ENCODE measurements at places on chromosomes 5 and 9.
A peak's percentile ranks its signal among the peaks of the same experiment; 100 is the strongest.

DNA sequence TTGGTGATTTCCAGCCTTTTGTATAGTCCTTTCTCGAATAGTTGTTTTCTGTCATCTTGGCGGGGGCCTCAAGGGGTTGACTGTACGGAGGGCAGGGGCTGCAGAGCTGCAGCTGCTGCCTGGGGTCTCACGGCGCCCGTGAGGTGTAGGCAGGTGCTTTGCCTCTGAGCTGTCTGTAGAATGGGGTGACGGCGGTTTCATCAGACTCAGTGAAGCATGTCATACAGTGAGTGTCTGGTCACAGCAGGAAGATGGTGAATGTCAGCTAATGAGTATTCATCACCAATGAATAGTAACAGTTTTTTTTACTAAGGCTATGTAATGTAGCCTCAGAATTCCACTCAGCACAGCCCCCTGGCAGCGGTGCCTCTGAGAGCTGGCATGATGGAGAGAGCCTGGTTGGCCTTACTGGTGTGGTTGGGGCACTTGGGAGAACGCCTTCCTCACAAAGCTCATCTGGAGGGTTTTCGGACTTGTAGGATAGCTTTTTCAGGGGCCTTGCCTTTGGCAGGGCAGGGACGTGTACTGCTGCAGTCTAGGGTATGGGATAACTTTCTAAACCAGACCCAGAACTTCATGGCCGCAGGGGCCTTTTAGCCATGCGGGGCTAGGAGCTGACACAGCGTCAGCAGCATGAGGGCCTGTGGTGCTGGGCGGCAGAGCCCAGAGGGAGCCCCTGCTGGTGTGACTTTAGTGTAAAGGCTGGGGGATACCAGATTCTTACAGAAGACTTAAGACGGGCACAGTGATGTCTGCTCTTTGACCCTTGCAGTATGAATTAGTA lies 15.0 kb downstream of the TENT4A start:
- no peak for DNase-seq

- DNase-seq: no peak
Measured at GRCh38 chr5:57179262-57180200, 5.7 kb downstream of the GPBP1 start.

DNA sequence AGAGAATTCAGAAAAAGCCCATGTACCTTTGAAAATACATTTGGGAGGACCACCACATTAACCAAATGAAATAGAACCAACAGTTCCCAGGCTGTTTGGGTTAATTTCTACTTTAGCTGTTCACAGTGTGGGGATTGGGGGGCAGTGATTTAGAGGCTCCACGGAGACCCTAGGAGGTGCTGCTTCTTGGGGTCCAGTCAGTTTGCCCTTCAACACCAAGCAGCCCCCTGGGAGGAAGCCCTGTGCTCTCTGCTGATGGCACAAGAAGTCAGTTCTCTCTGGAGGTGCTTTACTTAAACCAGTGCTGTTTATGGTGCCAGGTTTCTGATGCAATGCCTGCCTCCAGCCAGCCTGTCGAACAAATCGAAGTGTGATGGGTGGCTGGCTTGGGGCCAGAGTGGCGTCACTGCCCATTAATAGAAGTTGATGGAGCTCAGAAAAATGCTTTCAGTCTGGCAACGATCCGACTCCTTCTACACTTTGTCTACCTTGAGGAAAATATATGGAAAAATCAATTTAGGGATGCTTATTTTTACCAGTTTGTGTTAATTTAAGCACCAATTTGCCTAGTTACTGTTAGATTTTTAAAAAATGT lies 134.0 kb downstream of the SNX18 start:
- peak; percentile 19 for DNase-seq

DNA sequence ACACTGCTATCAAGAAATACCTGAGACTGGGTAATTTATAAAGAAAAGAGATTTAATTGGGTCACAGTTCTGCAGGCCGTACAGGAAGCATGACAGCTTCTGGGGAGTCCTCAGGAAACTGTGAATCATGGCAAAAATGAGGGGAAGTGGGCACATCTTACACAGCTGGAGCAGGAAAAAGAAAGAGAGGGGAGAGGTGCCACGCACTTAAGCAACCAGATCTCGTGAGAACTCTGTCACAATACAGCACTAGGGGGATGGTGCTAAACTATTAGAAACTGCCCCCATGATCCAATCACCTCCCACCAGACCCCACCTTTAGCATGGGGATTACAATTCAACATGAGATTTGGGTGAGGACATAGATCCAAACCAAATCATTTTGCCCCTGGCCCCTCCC lies 105.5 kb upstream of the CPLX2 start:
- DNase-seq: no peak

GRCh38 chr5:142725231-142726187 lies 39.6 kb upstream of the FGF1 start:
- no peak for DNase-seq

- no peak for DNase-seq
Measured at GRCh38 chr9:92289708-92290390, 3.6 kb downstream of the IARS1 start.

DNA sequence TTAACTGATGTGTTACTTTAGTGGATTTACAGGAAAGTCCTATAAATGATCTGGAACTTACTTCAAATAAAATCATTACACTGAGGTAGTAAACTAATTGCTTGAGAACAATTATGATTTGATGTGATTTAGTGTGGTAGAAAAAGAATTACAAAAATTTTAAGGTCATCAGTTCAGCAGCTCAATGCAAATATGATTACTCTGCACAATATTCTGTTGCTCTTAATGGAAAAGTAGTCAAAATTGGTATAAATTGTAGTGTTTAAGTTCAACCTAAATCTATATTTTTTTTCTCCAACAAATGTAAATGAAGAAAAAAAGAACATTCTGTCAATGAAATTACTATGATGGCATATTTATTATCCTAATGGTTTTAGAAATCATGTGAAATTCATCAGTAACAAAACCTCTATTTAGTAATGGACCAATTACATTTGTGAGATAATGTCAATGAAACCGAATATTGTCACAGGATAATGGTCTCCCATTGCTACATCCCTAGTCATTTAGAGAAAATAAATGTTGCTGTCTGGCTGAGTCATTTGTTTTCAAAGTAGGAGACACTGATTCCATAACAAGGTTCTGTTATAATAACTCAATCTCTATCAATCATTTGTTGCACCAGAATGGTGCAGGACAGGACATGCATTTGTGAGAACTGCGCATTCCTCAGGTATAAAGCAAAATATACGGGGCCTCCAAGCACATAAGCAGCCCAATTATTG lies 177.1 kb downstream of the NFIB start:
- DNase-seq: no peak

GRCh38 chr5:179816401-179816795 lies 4.3 kb upstream of the SQSTM1 start:
- no peak for DNase-seq

- DNase-seq: peak; percentile 30
Measured at GRCh38 chr5:134145779-134146581, 30.8 kb downstream of the SKP1 start.

DNA sequence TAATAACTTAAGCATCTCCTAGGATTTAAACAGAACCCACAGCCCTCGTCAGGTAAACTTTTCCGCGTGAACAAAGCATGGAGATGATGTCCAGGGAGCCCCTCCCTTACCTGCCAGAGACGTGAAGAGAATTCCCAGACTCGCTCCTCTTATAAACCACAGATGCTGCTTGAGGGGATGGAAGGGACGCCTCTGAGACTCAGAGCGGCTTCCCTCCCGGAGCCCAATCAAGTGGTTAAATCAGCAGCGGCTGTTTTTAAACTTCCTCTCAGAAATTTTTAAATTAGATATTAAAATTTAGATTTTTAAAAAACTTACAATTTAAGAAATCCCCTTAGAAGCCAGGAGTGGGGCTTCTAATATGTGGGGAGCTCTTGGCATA lies 71.8 kb downstream of the RAPGEF1 start:
- no peak for DNase-seq

DNA sequence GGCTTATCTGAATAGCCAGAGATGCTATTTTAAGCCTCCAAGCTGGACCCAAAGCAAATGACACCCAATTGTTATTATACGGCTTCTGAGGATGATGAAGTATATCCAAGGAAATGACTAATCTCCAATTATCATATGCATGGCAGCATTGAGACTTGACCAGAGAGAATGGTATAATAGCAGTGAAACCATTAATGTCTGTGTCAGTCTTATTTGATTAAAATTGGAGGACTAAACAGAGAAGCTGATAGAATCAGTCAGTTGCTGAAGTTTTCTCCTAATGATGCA lies 200.5 kb downstream of the EFNA5 start:
- DNase-seq: no peak

- no peak for DNase-seq
Measured at GRCh38 chr9:120259100-120259499, 320.9 kb downstream of the CDK5RAP2 start.

DNA sequence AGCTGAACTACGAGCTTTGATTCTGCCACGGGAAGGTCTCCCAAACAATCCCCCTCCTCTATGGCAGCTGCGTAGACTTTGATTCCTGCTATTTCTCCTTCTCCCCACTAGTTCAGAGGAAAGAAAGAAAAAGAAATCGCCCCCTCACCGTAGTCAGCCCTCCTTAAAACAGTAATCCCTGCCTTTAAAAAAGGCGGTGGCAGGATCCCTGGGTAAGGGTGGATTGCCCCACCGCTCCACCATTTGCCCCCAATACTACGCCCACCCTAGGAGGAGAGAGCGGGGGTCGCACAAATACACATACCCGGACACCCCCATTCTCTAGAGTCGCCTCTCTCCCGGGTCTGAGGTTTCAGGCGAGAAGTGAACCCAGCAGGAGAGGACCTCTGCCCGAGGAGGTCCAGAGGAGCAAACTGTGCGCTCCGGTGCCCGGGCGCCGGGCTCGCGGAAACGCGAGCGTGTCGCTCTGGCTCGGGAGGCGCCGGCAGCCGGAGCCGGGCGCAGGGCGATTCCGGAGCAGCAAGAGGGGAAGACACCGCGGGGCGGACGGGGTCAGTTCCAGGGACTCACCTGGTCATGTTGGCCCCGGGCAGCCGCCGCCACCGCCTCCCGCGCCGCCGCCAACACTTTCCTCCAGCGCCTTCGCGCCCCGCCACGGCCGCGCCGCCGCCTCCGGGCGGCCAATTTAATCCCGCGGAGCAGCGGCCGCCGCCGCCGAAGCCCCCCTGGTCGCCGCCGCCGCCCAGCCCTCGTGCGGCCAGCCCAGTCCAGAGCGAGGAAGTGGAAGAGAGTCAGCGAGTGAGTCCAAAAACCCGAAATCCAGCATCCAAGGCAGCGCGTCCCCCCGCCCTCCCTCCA lies 1057.7 kb upstream of the DMAC1 start:
- DNase-seq: no peak

GRCh38 chr9:124855566-124855943 lies 2.3 kb downstream of the WDR38 start:
- no peak for DNase-seq

DNA sequence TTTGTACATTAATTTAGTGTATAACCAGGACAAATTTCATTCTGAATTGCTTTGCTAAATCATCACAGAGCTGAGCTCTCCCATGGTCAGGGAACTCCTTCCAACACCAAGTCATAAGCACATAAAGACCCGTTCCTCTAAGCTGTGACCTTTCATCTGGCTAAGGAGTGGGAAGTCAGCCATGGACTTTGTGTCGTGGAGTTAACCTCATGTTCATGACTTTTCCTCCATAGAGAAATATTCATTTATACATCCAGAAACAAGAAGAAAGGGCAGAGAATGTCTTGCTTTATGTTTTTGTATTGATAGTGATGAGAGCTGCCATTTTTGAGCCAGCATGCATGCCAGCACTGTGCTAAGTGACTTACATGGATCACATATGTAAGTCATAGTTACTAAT lies 97.5 kb downstream of the INIP start:
- DNase-seq: no peak

DNA sequence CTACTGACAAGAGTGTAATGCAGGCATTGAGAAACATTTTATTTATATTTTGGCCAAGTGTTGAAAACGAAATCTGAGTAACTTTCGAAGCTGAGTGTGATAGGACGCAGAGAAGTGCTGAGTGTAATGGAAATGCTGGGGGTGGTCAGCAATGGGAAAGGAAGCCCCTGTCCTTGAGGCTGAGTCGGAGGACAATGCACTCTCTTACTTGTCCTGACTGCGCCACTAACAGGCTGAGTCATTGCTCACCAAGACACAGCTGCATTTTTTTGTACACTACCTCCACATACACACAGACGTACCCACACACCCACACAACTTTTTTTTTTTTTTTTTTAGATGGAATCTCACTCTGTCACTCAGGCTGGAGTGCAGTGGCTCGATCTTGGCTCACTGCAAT lies 637.7 kb downstream of the SLCO4C1 start:
- DNase-seq: no peak

DNA sequence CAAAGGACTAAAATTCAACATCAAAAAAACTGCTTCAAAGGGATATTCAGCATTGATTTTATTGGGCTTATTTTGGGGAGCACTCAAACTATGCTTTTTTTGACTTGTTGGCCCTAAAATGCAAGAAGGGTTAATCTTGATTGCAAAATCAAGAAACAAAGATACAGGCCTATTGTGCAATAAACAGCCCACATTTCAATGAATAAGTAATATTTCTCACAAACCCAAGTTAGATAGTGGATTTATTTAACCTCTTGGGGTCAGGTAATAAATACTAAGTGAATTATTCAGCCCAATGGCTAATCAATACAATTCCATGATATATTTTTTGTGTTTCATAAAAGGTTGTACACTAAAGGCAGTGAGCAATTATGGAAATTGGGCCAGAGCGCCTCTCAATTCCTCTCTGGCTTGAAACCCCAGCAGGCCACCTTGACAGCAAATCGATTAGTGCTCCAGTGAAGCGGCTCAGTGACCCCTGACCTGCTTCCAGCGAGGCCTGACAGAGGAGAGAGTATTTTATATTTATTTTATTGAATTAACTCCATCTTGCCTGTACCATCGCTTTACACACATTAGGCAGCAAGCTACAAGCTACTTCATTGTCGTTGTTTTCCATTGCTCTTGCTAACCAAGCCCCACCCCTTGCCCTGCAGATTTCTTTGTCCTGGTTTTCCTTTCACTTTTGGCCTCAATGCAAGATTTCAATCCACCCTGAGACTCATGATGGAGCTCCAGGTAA lies 65.5 kb downstream of the EBF1 start:
- DNase-seq: no peak

DNA sequence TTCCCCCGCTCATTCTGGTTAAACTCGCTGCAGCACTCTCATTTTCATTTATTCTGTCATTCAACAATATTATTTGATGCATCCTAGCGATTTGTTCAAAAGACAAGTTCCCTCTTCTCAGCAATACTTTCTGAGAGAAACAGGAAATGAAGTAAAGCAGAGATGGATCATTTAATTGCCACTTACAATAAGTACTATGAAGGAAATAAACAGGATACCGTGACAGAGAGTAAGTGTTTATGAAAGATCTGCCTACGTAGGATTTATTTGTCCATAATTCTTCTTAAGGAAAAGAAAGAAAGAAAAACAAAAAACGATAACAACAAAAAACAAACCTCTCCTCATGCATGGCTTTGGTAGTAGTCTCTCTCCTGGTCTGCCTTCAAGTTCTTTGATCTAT lies 406.8 kb upstream of the ZNF608 start:
- DNase-seq: no peak

- DNase-seq: no peak
Measured at GRCh38 chr9:119284587-119285337, 84.5 kb downstream of the BRINP1 start.

All from anterior cingulate cortex (tissue), 58 donors.